CD4-positive, alpha-beta memory T cell (primary cell): ENCODE measurements at places on chromosomes 12 and 14.

DNA sequence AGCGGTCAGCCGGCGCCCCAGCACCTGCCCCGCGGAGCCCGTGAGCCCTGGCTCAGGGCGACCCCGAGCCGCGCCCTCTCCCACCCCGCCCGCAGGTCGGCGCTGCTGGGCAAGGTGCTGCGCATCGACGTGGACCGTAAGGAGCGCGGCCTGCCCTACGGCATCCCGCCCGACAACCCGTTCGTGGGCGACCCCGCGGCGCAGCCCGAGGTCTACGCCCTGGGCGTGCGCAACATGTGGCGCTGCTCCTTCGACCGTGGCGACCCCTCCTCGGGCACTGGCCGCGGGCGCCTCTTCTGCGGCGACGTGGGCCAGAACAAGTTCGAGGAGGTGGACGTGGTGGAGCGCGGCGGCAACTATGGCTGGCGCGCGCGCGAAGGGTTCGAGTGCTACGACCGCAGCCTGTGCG is 14.4 kb downstream of the HHIPL1 start:
- no peak for DNase-seq

DNA sequence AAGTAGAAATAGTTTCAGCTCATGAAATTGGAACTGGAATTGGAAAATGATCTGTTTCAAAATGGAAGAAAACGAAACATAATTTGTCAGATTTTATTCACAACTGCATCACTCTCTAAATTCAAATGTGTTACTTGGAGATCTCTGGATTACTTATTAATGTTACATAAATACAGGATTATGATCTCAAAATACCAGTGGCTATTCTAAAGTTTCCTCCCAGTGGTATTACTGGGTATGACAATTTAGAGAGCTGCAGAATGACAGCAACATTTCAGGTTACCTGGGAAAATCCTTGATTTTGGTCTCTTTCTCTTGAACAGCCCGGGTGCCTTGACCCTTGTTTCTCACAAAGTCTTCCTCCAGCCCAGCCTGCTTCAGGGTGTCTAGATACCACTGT is 14.2 kb downstream of the FAM161B start:
- DNase-seq: no peak

DNA sequence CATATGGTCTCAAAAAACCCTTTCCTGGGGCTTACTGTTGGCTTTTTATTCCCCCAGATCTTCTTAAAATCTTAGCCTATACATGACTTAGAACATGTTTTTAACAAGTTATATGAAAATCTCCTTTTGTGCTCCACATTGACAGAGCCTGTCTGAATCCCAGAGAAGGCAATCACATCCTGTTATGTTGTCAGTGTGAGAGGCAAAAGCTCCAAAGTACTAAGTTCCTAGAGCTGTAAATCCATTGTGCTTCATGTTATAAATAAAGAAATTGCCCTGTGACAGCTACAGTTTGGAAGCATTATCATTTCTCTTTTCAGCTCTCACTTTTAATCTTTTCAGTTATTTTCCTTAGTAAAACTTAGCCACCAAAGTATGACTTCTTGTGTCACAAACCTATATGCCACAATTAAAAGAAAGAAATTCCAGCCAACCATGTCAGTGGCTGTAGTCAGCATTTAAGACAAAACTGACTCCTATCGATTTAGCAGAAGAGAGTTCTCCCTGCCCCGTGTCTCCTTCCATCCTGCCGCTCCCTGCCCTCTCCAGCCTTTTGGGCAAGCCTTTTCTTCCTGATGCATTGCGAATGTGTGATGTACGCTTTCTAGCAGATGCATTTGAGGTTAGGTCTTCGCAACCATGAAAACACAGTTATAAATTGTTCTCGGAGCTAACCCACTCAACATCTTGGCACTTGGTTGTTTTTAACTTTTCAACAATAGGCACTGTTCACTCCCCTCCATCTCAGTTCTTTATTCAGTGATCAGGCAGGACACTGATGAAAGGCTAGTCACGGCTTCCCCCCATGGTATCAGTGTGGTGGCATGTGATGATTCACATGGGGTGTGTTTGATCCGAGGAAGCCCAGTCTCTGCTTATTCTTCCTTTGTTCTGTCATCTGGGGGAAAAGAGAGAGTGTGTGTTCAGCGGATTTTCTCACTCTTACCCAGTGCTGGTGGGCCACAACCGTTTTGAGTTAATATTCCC is 143.5 kb downstream of the SSPN start:
- no peak for DNase-seq

GRCh38 chr14:78341827-78342389 is 171.7 kb downstream of the NRXN3 start:
- no peak for DNase-seq
